ENCODE measurements at places on chromosomes 16 and 17.

DNA sequence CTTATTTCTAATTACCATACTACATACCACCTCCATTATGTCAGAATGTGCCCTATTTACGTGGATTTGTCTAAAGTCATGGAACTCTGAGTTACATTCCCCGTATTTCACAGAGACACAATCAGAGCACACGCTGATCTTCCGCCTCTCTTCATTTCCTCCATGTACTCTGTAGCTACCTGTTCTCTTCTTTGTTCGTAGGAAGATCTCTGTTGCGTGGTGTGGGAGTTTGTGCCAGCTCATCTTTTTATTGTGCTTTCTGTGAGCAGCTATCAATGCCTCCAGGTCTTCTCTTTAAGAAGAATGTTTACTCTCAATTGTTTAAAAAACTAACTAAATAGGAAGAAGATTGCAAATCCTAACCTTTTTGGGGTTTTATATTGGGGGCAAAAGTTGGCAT is 26.9 kb downstream of the NLRC5 start:
- DNase-seq: no peak

DNA sequence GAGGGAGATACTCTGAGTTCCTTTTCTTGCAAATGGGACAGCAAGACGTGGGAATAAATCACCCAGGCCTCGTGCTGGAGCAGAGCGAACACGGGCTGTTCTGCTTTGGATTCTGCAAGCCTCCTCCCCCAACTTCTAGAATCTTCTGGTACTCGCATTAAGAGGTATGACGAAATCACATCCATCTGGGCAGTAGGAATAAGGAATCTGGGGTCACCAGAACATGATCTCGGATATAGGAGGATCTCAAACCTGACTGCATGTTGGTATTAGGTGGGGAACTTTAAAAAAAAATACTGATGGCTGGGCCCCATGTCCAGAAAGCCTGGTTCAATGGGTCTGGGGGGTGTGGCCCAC is 49.8 kb upstream of the USP7 start:
- DNase-seq: no peak

DNA sequence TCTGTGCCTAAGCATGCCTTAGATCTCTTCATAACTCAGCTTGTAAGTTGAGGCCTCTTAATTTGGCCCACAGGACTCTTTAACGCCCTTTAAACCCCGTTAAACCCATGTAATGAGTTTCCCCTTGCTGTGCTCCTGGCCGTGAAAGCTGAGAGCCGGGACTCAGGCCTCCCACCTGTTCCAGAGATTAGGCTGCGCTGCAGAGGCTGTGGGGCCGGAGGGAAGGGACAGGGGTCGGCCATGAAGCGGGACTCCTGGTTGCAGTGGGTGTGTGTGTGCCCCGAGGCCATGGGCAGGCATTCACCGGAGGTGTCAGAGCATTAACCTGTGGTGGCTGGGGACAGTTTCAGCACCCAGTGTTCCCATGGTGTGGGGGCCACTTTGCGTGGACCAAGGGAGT is 150.8 kb upstream of the IRX3 start:
- no peak for DNase-seq

- no peak for DNase-seq
Measured at GRCh38 chr17:10803830-10804475, at the start of gene TMEM238L. TSS of gene TMEM238L (minus strand) at chr17:10804099. CDS start at chr17:10803963, 136 bp downstream.

DNA sequence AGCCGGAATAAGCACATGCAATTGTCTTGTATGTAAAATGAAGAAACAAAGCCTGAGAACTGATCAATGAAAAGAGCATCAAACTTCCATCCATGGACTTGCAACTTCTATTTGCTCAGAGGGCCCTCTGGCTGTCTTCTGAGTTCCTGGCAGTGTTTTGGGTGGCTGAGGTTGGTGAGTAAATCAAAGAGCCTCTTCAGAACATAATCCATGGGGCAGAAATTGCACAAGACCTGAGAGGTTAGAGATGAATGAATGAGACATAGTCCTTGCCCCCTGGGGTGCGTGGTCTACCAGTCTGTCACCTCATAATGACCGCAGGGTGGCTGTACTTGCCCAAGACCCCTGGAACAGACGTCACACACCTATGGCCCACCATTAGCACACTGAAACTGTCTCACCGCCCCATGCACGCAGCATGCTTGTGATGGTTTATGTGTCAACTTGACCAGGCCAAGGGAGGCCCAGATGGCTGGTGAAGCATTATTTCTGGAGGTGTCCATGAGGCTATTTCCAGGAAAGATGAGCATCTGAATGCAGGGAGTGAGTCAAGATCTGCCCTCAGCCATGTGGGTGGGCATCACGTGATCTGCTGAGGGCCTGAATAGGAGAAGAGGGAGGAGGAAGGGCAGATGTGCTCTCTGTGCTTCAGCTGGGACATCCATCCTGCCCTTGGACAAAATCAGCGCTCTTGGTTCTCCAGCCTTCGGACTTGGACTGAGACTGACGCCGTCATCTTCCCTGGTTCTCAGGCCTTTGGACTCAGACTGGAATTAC is 8.3 kb downstream of the PIK3R6 start:
- peak; percentile 37 for DNase-seq

- no peak for DNase-seq
Measured at GRCh38 chr16:79088971-79089370, 511.6 kb downstream of the MAF start.

GRCh38 chr17:4579678-4580077 is 4.7 kb upstream of the SMTNL2 start:
- no peak for DNase-seq

- no peak for DNase-seq
Measured at GRCh38 chr16:85483424-85483823, 129.7 kb upstream of the GSE1 start.

DNA sequence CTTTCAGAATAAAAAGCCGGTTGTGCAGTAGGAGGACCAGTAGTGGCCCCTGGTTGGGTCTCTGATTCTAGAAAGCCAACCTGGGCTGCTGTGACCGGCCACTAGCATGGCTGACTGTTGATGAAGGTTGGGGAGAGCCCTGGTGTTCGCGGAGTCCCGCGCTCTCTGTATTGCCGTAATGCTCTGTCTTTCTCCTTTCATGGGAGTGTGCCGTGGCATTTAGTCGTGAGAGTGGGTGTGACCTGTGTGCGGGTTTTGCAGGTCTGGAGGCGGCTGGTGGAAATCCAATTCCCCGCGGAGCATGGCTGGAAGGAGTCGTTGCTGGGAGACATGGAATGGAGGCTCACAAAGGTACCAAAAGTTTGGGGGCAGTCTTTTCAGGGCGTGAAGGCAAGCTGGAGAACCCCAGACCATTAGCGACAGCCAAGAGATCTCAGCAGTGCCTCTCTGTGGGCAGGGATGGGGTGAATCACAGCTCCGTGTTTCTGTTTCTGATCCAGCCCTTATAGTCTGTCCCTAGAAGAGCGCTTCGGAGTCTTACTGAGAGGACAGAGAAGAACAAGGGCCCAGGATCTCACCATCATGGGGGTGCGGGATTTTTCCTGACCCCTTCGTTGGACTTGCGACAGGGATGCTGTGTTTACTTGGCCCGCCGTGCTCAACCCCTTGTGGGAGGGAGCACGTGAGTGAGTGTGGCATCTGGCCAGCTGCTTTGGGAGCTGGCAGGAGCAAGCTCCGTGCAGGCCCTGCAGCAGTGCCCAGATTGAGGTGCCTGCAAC is 56.5 kb downstream of the RNF213 start:
- DNase-seq: no peak

DNA sequence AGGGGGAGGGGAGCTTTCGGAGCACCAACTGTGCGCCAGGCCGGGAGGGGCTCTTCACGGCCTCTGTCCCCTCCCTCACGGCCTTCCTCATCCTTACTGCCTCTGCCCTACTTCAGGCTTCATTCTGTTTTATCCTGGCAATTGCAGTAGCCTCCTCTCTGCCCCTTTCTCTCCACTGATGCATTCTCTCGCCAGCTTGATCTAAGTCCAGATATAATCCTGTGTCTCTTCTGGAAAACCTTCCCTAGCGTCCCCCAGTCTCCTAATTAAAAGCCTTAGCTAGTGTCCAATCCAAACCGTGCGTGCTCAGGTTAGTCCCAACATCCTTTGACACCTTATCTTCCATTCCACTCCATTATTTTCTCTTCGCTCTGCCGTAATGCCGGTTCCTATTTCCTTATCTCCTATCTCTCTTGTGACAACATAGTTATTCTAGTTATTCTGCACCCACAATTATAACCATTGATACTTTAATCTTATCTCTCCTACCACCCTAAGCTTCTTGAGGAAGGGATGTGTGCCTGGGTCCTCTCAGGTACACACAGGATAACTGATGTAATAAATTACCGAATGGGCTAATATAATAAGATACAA is 869 bp downstream of the ZNF48 start:
- no peak for DNase-seq

DNA sequence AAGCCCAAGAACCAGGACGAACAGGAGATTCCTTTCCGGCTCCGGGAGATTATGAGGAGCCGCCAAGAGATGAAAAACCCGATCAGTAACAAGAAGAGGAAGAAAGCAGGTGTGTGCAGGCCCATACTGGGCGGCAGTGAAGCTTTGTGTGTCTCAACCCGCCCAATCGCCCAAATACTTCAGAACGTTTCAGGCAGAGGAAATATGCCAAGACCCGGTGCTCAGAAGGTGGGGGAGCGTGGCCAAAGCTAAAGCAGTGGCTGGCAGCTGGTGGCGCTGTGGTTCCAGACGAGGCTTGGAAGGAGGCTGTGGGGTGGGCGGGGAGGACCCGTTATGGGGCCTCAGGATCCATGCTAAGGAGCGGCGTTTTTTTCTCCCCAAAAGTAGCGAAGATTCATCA is 1.2 kb downstream of the CCDC137 start:
- DNase-seq: no peak

DNA sequence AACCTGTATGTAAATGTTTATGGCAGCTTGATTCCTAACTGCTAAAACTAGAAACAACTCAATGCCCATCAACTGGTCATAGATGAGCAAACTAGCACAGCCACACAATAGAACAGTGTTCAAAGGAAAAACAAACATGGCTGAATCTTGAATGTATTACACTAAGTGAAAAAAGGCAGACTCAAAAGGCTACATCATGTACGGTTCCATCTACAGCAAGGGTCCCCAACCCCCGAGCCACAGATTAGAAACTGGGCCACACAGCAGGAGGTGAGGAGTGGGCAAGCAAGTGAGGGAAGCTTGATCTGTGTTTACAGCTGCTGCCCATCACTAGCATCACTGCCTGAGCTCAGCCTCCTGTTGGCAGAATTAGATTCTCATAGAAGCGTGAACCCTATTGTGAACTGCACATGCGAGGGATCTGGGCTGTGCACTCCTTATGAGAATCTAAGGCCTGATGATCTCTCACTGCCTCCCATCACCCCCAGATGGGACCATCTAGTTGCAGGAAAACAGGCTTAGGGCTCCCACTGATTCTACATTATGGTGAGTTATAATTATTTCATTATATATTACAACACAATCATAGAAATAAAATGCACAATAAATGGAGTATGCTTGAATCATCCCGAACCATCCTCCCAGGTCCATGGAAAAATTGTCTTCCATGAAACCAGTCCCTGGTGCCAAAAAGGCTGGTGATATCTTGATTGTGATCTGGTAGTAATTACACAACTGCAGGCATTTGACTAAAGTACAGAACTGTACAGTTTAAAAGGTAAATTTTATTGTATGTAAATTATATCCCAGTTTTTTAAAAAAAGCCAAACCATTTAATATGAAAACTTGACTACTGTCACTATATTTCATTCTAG is 7.7 kb downstream of the CEP20 start:
- DNase-seq: no peak

DNA sequence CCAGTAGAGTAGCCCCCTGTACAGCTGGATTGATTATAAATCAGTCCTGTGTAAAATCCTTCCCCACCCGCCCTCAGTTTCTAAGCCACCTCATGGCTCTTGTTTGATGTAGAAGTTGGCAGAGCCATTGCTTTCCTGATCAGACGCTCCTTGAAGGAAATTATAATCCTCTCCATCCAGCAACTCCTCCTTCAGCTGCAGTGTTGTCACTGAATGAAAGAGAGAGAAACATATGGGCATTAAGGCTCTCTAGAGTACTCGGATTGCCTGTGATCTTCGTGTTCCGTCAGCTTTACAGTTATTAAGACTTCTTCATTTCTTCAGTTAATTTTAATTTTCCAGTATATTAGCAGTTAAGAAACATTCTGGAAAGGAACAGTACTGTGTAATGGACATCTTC is 14.3 kb downstream of the NME2 start:
- no peak for DNase-seq

GRCh38 chr16:75329943-75330342 is 78.5 kb upstream of the BCAR1 start:
- no peak for DNase-seq

DNA sequence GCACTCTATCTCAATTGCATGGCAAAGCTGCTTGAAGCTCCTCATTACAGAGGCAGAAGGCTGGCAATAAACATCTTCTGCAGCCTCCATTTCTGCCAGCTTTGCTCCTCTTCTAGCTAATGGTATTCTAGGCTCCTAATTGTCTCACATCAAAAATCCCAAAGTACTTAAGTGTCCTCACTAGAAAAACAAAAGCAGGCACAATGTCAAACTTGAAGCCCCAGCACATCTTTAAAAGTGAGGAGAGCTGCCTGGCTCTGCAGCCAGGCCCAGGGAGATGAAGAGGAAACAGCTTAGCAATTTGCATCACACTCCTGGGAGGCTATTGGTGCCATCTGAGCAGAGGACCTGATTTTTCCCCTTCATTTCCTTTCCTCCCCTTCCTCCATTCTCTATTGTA is 197.1 kb downstream of the KCNJ2 start:
- DNase-seq: no peak

All from stimulated activated CD8-positive, alpha-beta memory T cell treated with anti-CD3 and anti-CD28 coated beads, Interleukin-7, amount 100 ng/mL, for 48 hours (primary cell).